ENCODE measurements at places on chromosomes 11 and 22.

DNA sequence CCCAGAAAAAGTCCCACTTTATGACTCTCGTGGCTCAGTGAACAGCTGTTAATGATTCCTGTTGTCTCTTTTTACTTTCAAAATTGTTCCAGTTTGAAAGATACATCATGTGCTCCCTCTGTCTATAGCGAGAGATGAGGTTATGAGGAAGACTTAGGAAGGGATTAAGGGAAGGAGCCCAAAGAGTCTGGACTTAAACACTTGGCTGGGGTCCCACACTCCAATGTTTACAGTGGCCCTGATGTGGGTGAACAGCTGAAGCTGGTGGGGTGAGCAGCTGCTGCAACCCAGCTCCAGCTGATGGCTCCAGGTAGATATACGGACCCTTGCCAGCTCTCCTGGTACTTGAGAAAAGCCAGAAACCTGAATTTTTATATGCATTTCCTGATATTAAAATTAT lies 84.5 kb upstream of the PLET1 start:
- DNase-seq: no peak

DNA sequence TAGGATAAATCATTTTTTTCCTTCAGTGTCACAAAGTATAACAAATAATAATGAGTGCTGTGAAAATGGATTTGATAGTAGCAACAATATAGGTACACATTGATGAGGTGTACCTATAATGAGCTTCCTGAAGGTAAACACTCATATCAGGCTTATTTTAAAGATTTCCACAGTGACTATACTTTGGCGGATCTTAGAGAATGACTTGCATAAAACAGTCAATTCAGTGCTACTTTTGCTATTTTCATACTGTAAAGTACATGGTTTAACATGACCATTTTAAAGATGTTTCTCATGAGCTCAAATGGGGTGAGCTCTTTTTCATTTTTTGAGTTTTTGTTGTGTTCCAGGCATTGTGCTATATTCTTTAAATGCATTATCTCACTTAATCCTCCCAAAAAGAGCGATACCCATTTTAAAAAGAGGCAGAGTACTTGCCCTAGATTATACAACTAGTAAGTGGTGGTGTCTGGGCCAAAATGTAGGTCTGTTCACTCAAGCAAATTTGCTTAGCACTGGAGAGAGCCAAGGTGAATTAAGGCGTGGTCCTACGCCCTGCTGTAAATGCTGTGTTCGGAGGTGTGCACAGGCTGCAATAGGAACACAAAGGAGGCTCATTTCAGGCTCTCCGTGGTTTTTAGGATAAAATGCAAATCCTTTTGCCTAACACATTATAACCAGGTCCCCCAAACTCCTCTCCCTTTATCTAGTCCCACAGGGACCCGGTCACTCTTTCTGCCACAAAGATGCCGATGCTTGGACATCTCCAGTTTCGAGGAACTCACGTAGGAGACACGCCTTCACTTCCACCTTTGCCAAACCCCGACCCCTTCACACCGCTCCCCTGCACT lies 617 bp upstream of the ALKBH3 start:
- DNase-seq: no peak

DNA sequence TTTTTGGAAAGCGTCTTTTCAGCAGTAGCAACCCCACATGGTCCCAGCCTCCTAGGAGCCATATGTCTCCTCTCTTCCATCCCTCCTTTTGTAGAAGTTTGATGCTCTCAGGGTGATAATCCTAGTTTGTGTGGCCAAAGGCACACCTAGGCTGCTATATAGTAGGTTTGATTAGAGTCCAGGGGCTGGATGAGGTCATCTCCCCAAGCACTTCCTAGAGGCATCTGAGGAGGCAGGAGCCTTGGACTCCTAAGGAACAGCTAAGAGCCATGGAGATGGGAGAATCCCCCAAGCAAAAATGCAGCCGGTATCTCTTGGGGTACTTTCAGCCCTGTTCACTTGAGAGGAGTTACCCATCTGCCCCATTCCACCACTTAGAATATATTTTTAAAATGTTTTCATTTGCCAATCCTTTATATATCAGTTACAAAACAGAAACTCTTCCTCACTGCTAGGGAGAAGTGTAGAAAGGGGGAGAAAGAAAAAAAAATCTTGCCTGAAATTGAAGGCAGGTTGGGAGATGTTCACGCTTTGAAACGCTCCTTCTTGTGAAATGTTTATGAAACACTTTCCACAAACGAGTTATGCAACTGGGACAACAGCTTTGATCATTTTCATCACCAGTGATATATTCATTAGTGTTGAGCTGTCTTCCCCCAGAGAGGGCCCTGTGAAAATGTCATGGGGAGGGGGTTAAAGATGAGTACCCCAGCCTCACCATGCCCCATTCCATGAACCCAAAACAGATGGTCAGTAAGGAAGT lies 31.9 kb upstream of the TLCD5 start:
- DNase-seq: no peak

DNA sequence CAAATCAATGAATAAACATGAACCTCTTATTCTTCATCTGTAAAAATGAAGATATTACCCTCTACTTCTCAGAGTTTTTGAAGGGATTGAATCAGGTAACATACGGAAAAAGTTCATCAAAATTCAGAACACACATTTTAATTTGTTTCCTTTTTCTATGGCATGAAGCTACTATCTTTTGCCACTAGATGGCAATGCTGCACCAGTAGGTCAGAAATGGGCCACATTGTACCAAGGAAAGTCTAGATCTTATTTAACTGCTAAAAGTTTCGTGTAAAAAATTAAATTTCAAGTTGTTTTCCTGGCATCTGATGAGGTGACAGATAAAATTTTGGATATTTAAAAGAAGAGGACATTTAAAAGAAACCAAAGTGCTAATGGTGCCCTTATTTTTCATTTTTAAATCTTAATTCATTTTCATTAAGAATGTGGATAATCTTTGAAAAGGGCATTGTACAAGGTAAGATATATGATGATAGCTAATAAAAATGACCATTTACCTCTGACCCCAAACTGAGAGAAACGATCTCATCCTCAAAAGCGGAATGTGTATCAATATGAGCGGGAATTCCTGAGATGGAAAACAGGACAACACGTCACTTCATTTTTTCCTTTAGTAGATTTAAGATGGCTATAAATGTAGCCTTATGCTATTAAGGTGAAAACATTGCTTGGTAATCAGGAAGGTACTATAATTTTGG lies 16.1 kb downstream of the ALKBH8 start:
- DNase-seq: no peak

GRCh38 chr11:73396251-73396930 lies 20.2 kb downstream of the RELT start:
- no peak for DNase-seq

DNA sequence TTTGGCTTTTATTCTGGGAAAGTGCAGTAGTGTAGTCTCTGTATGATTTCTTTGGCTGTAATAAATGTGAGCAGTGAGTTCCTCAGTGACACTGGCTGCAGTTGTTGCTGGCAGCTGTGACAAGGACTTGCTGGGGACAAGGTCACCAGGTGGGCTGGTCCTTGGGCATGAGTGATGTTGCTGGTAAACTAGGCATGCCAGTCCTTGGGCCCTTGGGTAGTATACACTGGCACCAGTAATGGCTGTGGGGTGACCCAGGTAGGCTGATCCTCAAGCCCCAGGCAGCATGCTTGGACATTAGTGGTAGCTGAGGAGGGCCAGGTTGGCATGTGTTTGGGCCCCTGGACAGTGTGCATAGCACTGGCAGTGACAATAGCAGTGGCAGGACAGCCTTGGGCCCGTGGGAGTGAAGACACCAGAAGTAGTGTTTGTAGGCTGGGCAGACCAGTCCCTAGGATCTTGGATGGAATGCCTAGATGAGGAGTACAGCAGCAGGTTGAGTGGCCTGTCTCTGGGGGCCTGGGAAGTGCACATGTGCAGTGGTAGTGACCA lies 164.3 kb downstream of the GUCY1A2 start:
- no peak for DNase-seq

DNA sequence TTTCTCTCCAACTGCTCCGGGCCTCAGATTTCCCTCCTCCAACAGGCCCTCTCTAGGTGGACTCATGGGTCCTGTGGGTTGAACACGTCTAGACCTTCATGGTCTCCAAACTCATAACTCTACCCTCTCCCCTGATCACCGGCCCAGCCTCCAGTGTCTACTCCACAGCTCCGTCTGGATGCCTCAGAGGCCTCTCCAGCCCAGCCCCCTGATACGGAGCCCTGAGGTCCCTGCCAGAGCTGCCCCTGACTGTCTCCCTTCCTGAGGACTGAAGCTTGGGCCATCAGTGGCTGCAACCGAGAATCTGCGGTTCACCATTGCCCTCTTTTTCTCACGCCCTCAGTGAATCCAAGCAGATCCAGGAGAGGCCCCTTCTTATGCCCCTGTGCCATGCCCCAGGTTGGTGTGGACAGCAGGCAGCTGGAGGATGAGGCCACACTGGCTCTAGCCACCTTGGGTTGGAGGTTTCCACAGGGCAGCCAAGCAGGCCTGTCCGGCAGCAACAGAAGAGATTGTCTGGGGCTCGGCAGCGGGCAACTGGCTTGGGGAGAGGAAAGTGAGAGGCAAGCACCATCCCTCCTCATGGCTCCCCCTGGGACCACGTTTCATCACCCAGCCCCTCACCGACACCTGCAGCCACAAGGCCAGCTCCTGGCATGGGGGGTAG lies 104.6 kb upstream of the FGF3 start:
- no peak for DNase-seq

GRCh38 chr11:13669544-13670488 lies 1.3 kb downstream of the FAR1 start:
- no peak for DNase-seq

DNA sequence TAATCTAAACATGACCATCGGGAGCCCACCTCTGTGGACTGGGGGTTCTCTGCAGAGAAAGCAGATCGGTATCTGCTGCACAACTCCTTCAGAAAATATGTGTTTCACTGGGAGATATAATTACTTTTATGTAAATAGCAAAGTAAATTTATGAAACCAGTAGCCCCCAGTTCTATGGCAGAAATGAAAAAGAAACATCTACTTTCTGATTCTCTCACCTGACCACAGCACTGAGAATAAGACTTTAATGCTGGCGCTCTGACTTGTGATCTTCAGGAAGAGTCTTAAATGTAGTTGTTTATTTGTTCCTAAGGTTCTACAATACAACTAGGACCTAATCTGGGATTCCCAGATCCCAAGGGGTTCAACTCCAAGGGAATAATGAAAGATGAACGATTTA lies 518.0 kb downstream of the DLG2 start:
- no peak for DNase-seq

- DNase-seq: no peak
Measured at GRCh38 chr22:41383085-41383484, 1.3 kb downstream of the TEF start.

- no peak for DNase-seq
Measured at GRCh38 chr11:122215244-122215992, 99.4 kb upstream of the BLID start.

DNA sequence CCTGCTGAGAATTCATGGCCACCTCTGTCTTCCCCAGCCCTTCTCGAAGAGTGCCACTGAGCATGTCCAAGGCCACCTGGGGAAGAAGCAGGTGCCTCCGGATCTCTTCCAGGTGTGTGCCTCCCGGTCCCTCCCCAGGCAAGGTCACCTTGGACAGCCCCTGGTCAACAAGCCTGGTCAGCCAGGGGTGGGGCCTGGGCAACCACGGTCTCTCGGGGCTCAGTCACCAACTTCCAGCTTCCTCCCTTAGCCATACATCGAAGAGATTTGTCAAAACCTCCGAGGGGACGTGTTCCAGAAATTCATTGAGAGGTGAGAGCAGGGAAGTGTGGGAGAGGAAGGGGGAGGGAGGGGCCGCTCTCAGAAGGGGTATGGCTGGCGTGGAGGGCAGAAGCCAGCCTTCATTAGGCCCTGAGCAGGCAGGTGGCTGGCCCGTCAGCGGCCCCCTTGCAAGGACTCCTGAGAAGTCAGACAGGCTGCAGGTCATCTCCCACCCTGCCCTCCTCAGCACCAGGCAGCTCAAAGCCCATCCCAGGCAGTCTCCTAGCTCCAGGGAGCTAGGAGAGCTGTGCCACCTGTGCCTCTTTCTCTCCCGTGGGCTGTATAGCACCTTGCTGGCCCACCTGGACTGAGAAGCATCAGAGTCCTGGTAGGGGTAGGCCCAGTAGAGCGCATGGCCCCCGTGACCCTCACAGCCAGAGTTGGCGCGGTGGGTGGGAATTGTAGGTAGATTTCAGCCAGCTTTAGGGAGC lies 9.3 kb upstream of the ANKRD13D start:
- no peak for DNase-seq

DNA sequence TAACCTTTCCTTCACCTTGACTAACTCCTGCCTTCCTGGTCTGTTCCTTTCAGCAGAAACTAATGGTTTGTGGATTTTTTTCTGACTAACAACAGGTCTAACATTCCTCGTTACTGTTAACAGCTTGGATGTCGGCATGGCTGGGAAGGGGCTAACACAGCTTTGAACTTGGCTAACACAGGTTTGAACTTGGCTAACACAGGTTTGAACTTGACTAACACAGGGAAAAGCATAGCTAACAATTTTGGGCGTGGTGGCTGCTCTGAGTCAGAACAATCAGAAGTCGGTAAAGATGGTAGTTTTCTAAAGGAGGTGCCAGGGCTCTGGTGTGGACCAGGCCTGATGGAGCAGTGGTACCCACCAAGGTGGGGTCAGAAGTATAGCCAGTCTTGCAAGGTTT lies 16.1 kb downstream of the MIAT start:
- no peak for DNase-seq

DNA sequence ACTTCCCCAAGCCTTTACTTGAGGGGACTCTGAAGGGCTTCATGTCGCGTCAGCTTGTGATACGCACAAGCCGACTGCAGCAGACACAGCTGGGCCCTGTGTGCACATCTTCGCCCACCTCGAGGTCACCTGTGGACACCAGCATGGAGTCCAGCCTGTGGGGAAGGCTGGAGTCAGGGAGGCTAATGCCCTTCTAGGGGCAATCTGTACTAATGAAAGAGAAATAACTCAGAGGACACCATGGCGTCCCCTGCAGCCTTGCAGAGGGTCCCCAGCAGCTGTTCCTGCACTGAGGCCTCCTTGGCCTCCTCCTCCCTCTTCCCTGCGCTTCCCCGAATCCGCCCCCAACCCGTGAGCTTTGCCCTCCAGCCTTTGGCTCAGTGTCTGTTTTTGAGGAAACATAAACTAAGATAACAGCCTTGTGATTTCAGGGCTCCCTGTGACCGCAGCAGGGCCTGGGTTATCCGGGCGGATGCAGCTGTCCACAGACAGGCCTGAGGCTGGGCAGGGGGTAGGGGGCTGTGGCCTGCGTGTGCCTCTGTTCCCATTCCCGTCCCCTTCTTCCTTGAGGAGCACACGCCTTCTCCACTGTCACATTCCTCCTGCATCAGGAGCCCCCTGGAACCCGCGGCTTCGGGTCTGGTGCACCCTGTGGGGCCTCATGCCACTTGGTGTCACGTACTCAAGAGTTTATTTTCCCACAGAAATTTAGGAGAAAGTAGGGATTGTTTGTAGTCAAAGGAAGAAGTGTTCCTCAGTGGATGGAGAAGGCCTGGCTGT lies 25.0 kb downstream of the KRTAP5-5 start:
- DNase-seq: no peak

GRCh38 chr22:48492366-48493320 lies 1335.0 kb downstream of the BRD1 start:
- peak; percentile 16 for DNase-seq

DNA sequence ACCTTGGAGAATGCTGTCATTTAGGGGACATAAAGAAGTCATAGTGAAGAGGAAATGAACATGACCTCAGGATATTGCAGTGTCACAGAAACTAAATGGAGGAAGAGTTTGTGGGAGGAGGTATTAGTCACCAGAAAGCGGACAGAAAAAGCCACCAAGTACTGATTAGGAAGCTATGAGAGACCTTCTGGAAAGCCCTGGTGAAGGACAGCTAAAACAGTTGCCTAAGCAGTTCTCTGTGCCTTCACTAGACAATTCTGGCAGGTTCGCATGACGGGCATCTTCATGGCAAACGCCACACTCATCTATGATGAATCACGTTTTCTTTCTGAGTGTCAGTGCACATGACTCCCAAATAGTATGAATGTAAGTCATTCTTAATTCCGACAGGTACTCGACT lies 325.8 kb downstream of the C11orf87 start:
- DNase-seq: no peak

Data from stimulated activated CD8-positive, alpha-beta memory T cell treated with anti-CD3 and anti-CD28 coated beads, Interleukin-2, amount 100 ng/mL, for 48 hours (primary cell).